ENCODE measurements at places on chromosomes 1 and 21.
A peak's percentile ranks its signal among the peaks of the same experiment; 100 is the strongest.

DNA sequence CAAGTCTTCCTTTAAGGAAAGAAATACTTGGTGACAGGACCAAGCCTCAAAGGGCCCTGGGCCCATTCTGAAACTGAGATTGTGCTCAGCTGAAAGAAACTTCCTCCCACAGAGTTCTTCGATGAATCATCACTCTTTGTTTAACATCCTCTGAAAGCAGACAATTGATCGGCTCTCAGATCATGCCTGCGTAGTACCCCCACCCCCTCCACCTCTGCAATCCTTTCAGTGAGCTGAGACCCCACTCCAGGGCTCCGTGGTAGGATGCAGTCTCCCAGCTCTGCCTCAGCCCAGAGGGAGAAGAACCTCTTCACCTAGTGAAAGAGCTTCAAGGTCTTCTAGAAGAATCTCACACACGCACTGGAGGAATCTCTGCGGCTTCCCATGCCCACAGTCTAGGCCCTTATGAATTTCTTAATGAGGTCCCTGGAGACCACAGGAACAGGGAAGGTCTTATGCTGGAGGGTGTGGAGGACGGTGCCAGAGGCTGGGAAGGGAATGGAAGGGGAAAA is 104.9 kb upstream of the SOD1 start:
- peak; percentile 15 for DNase-seq

GRCh38 chr1:182196897-182197870 is 135.7 kb upstream of the ZNF648 start:
- DNase-seq: no peak

- DNase-seq: no peak
Observed at GRCh38 chr1:55154616-55155015, 60.5 kb downstream of the USP24 start.

- no peak for DNase-seq
Observed at GRCh38 chr1:230139741-230140140, 72.7 kb downstream of the GALNT2 start.

GRCh38 chr1:46043458-46044017 is 88.9 kb downstream of the PIK3R3 start:
- DNase-seq: no peak

DNA sequence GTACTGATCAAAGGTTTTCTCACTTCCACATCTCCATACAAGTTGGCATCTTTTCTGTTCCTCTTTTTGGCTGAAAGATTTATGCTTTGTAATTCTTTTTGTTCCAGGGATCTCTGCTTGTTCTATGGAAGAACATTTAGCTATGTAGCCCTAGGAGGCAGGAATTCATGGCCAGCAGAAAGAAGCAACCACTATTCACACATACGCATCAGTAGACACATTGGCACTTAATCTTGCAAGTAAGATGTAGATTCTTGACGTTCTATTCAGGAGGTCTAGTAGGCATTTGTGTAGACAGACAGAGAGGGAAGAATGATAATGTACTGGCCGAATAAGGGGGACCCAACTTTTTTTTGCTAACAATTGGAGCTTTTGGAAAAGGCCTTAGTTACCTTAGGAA is 336.0 kb downstream of the NUF2 start:
- DNase-seq: no peak

DNA sequence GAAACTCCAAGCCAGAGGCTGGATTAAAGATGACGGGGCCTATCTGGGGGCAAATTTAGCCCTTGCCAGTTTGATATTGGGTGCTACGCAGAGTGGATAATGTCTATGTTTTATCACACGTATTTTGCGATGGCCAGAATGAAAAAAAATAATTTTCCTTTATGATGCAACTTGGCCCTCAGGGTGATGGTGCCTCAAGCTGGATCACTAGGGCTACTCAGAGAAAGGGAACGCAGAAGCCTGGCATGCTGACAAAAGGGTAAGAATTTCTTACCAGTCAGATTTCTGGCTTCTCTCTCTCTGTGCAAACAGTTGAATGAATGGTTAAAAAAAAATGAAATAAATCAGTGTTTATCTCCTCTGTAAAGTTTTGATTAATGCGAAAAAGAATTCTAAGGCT is 32.6 kb upstream of the NEK2 start:
- no peak for DNase-seq

- no peak for DNase-seq
Observed at GRCh38 chr1:20476265-20477038, 9.6 kb downstream of the CAMK2N1 start.

- DNase-seq: no peak
Observed at GRCh38 chr1:20660363-20660762, 806 bp downstream of the DDOST start.

GRCh38 chr1:42170779-42171621 is 6.5 kb upstream of the GUCA2A start:
- DNase-seq: no peak

GRCh38 chr1:175888996-175889395 is 145.6 kb upstream of the TNR start:
- DNase-seq: no peak

Measured in CD4-positive, alpha-beta T cell treated with Interleukin-6 at 100 ng/mL for 8 hours (primary cell).